ENCODE measurements at places on chromosomes 16 and 17.

DNA sequence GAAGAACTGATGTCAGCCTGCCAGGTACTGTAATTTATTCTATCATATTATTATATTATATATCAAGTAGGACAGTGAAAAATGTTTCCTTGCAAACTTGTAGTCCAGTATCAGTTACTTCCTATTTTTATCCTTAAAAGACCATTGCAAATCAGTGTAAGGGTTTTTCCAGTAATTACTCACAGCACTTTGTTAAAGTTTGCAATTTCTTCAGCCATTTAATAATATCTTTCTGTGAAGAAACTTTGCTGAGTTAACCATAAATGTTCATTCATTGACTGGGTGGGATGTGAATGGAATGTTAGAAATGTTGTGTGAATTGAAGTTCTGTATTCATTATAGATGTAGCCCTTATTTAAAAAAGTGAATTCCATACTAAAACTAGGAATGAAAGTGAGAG lies 26.7 kb downstream of the HAPSTR1 start:
- no peak for DNase-seq

GRCh38 chr17:31394544-31394943 lies 3.1 kb downstream of the RAB11FIP4 start:
- no peak for DNase-seq

DNA sequence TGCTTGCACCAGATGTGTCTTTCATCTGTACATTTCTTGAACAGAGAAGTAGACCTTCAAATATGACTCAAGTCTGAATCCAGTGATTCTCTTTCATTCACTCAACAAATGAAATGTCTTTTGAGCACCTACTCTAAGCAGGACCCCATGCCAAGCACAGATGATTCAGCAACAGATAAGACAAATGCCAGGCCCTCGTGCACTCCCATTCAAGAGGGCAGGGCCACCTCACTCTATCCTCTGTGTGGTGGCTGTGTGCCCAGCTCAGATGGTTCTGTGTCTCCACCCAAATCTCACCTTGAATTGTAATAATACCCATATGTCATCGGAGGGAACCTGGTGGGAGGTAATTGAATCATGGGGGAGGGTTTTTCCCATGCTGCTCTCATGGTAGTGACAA lies 74.1 kb upstream of the NKD1 start:
- DNase-seq, result no peak

DNA sequence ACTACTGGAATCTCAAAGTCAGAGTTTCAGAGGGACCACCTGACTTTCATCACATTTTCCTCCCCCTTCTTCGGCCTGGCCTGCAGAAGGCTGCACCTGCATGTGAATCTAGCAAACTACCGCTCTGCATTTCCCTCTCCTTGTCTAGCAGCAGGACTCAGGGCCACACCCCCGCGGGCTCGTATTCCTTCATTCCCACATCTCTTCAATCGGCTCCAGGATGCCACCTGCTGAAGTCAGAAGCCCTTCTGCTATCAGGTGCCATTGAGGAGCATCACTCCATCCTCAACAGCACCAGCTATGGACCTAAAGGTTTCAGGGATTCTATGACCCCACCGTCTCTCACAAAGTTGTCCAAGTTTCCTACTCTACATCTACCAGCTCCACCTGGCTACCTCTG lies 169.5 kb downstream of the VPS53 start:
- DNase-seq, result peak; percentile 12

DNA sequence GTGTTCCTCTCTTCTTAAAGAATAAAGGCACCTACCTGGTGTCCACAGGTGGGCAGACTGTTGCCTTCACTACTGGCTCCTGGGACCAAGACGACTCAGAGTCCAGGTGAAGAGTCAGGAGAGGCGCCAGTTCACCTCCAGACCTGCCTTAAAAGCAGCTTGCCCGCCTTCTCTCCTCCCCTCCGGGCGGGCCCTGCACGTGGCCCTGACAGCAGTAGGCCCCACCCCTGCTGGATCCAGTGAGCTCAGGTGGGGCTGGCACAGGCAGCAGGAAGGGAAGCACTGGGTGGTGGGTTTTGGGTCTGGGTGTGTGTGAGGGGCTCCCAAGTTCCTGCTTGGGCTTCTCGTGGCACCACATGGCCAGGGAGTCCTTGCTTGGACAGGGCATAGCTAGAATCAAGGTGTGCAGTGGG lies at the start of gene TNS4:
TSS of gene TNS4 (minus strand) at position 125 of the 413 bp plus-strand sequence. CDS start 5,198 bp downstream, outside the sequence.
- DNase-seq, result no peak
